Occipital lobe (tissue), 3 donors: ENCODE measurements at places on chromosomes 7 and 10. TPM values are rescaled to one million over a fixed set of nuclear protein-coding genes. Genes with fewer than 3 reads are reported as not detected.

NME8 gene
- not detected for total RNA-seq

MMD2 gene
- total RNA-seq, result 0.94 TPM

C10orf67 gene
- 0.16 TPM for total RNA-seq

SLC18A3 gene
- total RNA-seq, result not detected
